ENCODE measurements at places on chromosomes 16 and 17. TPM values are rescaled to one million over a fixed set of nuclear protein-coding genes. Genes with fewer than 3 reads are reported as not detected.

- H3K4me1 ChIP-seq = peaks cover 16% of the 10 kb centered on the region
- H3K27me3 ChIP-seq = no peaks in the 10 kb centered on the region
- H3K27ac ChIP-seq = no peak overlapping the region
- H3K36me3 ChIP-seq = no peaks in the 10 kb centered on the region
These were observed 988 bp upstream of the IL21R start for GRCh38 chr16:27400751-27401620.

DNA sequence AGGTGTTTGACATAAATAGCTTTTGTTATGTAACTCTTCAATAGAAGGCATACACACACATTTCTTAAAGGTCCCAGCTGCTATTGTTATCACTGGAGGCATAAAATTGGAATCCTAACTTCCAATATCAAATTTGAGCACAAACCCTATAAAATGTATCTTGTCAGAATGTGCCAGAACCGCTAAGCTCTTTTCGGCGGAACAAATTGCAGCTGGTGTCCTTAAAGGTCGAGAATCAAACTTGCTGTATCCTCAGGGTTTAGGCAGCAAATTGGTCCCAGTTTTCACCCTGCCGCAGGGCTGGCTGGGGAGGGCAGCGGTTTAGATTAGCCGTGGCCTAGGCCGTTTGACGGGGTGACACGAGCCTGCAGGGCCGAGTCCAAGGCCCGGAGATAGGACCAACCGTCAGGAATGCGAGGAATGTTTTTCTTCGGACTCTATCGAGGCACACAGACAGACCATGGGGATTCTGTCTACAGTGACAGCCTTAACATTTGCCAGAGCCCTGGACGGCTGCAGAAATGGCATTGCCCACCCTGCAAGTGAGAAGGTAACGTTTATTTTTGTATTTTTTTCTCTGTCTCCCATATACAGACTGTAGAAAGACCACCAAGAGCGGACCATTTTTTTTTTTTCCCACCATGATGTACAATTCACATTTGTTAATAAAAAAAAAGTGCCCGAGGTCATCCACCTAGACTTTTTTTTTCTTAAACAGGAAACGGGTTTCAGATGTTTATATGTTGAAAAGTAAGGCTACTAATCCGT, 297.1 kb downstream of the IRF8 start:
- no peak overlapping the region for H3K4me3 ChIP-seq
- no peaks in the 10 kb centered on the region for H3K36me3 ChIP-seq
- H3K4me1 ChIP-seq = peaks cover 58% of the 10 kb centered on the region
- peak; percentile 58 for DNase-seq
- H3K27me3 ChIP-seq = peaks cover 2% of the 10 kb centered on the region

GRCh38 chr17:56656701-56657327, 63.3 kb downstream of the NOG start:
- DNase-seq = no peak
- no peak overlapping the region for H3K27ac ChIP-seq
- no peaks in the 10 kb centered on the region for H3K36me3 ChIP-seq
- peaks cover 8% of the 10 kb centered on the region for H3K4me1 ChIP-seq
- no peak overlapping the region for H3K4me3 ChIP-seq

DNA sequence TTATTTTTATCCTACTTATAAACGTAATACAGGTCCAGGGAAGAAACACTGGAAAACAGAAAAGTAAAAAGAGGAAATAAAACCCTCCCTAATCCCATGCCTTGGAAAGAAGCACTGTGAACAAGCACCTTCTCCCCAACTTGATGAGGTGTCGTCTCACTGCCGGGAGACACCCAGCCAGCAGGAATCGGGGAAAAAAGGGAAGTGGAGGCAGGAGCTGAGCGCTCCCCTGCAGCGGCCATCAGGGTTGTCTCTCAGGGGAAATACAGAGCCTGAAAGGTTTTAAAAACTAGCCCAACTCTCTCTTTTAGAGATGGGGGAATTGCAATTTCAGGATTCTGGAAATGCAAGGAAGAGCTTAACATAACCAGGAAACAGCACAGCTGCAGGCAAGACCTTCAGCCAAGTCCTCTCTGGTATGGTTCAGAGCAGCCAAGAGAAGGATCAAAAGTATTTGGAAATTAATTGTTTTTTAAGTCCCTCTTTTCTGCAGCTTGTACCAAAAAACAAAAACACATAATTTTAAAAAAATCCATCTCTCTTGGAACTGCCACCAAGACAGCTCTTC, 96.3 kb upstream of the RCVRN start:
- H3K4me3 ChIP-seq = no peak overlapping the region
- H3K27ac ChIP-seq = no peak overlapping the region
- peaks cover 9% of the 10 kb centered on the region for H3K4me1 ChIP-seq
- H3K27me3 ChIP-seq = no peaks in the 10 kb centered on the region
- no peak for DNase-seq

- no peak overlapping the region for H3K4me3 ChIP-seq
- no peak for DNase-seq
- no peaks in the 10 kb centered on the region for H3K36me3 ChIP-seq
- H3K4me1 ChIP-seq = peaks cover 29% of the 10 kb centered on the region
- peaks cover 96% of the 10 kb centered on the region for H3K27me3 ChIP-seq
These were observed 14.0 kb downstream of the TBX4 start for GRCh38 chr17:61466246-61466645.

DNA sequence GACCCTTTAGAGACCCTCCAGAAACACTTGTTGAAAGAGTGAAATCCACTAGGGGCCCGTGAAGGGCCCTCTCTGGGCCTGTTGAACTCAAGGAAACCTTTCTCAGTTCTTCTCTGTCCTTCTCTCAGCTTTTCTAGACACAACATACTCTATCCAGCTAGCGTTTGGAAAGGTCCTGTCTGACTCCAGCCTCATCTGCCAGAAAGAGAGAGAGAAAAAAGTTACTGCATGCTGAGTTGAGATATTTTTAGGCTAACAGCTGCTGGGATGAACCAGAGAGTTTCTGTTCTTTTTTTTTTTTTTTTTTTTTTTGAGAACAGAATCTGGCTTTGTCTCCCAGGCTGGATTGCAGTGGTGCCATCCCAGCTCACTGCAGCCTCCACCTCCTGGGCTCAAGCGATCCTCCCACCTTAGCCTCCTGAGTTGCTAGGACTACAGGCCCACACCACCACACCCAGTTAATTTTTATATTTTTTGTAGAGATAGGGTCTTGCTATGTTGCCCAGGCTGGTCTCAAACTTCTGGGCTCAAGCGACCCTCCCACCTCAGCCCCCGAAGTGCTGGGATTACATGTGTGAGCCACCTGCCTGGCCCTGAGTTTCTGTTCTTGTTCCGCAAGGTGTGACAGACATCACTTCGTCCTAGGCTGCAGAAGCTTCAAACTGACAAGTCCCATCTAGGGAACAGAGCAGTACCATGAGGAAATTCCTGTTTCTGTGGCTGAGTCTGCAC, 14.9 kb upstream of the TEX2 start:
- H3K4me1 ChIP-seq = no peaks in the 10 kb centered on the region
- no peaks in the 10 kb centered on the region for H3K36me3 ChIP-seq
- no peaks in the 10 kb centered on the region for H3K27me3 ChIP-seq
- H3K4me3 ChIP-seq = no peak overlapping the region

GRCh38 chr17:68854452-68854851, 100.7 kb downstream of the ABCA8 start:
- no peak for DNase-seq
- H3K4me1 ChIP-seq = peaks cover 6% of the 10 kb centered on the region
- H3K27ac ChIP-seq = no peak overlapping the region
- H3K4me3 ChIP-seq = no peak overlapping the region
- H3K36me3 ChIP-seq = peaks cover 4% of the 10 kb centered on the region

GRCh38 chr16:81873843-81874752, 95.0 kb downstream of the PLCG2 start:
- H3K27me3 ChIP-seq = no peaks in the 10 kb centered on the region
- no peaks in the 10 kb centered on the region for H3K36me3 ChIP-seq
- DNase-seq = peak; percentile 77
- H3K4me3 ChIP-seq = no peak overlapping the region
- H3K4me1 ChIP-seq = peaks cover 25% of the 10 kb centered on the region
- peak overlapping the region; percentile 30 for H3K27ac ChIP-seq

DNA sequence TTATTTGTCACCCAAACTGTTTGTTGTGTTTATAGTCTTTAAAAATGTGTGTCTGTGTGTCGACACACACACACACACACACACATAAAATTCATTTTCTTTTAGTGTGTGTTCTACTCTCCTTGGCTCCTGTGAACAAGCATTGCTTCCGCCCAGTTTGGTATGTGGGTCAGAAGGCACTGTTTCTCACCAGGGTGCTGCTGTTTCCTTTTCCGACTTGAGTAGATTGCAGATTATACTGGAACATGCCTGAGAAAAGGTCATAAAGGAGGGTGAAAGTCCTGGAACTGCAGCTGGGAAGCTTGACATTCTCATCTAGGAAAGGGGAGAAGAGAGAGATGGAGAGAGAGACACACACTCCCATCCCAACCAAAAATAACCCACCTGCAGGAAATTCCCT, 330.3 kb downstream of the BCAS3 start:
- H3K4me3 ChIP-seq = no peak overlapping the region
- H3K27me3 ChIP-seq = no peaks in the 10 kb centered on the region
- peak overlapping the region; percentile 63 for H3K27ac ChIP-seq
- peaks cover 23% of the 10 kb centered on the region for H3K4me1 ChIP-seq
- no peak for DNase-seq

DNA sequence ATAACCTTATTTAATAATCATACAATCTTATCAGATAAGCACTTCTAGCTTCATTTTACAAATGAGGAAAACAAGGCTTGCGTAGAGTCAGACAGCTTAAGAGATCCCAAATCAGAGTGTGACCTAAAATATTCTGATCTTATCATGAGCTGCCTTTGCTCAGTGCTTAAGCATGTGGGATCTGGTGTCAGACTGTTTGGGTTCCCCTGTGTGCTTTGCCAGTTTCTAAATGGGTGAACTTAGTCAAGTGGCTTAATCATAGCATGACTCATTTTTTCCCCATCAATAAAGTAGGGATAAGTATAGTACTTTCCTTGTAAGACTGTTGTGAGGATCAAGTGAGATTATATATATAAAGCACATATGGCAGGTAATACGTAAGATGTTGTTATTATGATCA, 612.6 kb upstream of the C16orf82 start:
- H3K36me3 ChIP-seq = no peaks in the 10 kb centered on the region
- peaks cover 3% of the 10 kb centered on the region for H3K4me1 ChIP-seq

DNA sequence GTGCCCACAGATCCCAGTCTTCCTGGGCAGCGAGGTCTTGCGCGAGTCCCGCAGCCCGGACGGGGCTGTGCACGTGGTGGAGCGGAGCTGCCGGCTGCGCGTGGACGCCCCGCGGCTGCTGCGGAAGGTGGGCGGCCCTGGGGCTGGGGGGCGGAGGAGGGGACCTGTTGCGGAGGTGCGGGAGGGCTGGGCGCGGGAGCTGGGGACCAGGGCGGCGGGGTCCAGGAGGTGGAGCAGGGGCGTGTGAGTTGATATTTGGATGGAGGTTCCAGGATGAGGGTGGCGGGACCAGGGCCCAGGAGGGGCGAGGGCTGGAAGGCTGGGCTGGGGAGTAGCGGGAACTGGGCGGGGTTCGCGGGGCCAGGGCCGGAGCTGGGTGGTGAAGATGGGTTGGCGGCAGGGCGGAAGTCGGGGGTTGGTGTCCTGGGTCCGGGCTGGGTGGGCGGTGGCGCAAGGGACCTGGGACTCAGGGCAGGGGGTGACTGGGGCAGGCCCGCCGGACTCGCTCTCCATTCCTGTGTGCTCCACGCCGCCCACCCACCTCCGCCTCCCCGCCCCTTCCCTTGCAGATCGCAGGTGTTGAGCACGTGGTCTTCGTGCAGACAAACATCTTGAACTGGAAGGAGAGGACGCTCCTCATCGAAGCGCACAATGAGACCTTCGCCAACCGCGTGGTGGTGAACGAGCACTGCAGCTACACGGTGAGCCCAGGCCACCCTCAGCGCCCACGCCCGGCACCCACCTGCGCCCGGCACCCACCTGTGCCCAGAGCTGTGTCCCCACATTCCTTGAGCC, 29.6 kb downstream of the SEC14L5 start:
- peak overlapping the region; percentile 58 for H3K4me3 ChIP-seq
- H3K27ac ChIP-seq = no peak overlapping the region
- H3K36me3 ChIP-seq = no peaks in the 10 kb centered on the region
- H3K27me3 ChIP-seq = peaks cover 41% of the 10 kb centered on the region
- H3K4me1 ChIP-seq = no peaks in the 10 kb centered on the region

- H3K4me3 ChIP-seq = no peak overlapping the region
- H3K27me3 ChIP-seq = no peaks in the 10 kb centered on the region
- peaks cover 34% of the 10 kb centered on the region for H3K36me3 ChIP-seq
- peaks cover 32% of the 10 kb centered on the region for H3K4me1 ChIP-seq
- DNase-seq = no peak
These were observed 19.8 kb downstream of the SREBF1 start for GRCh38 chr17:17816831-17817551.

DNA sequence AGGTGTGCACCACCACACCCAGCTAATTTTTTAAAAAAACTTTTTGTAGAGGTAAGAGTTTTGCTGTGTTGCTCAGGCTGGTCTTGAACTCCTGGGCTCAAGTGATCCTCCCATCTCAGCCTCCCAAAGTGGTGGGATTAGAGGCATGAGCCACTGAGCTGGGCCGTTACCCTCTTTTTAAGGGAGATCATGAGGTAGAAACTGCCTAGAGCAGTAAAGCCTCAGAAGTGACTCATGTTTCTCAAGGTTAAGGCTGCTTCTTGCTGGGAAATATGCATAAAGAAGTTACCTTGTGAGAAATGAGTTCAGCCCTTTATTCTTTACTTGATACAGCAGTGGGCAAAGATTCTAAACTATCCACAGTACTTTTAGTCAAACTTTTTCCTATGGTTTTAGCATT, 38.2 kb downstream of the GRB2 start:
- peaks cover 75% of the 10 kb centered on the region for H3K4me1 ChIP-seq
- H3K27ac ChIP-seq = peak overlapping the region; percentile 21
- no peak overlapping the region for H3K4me3 ChIP-seq
- no peaks in the 10 kb centered on the region for H3K36me3 ChIP-seq
- no peak for DNase-seq

- H3K4me3 ChIP-seq = no peak overlapping the region
- H3K27me3 ChIP-seq = no peaks in the 10 kb centered on the region
- no peak for DNase-seq
- H3K36me3 ChIP-seq = peaks cover 64% of the 10 kb centered on the region
- no peaks in the 10 kb centered on the region for H3K4me1 ChIP-seq
These were observed 22.1 kb downstream of the NME2 start for GRCh38 chr17:51188271-51188833.

GRCh38 chr17:72476575-72476986, 355.8 kb downstream of the SOX9 start:
- 0 out of 2 replicates have a peak, but pooled peaks cover 3% of the 10 kb centered on the region for H3K27me3 ChIP-seq
- H3K27ac ChIP-seq = peak overlapping the region; percentile 99
- no peaks in the 10 kb centered on the region for H3K36me3 ChIP-seq
- H3K4me3 ChIP-seq = peak overlapping the region; percentile 50

- H3K27ac ChIP-seq = peak overlapping the region; percentile 69
- H3K27me3 ChIP-seq = no peaks in the 10 kb centered on the region
- H3K4me1 ChIP-seq = peaks cover 22% of the 10 kb centered on the region
- no peak overlapping the region for H3K4me3 ChIP-seq
These were observed 161.0 kb downstream of the FTO start for GRCh38 chr16:53864819-53865493.

The NT5C3B gene
- 58.1 TPM for total RNA-seq

The PPY gene
- not detected for total RNA-seq

The CCDC154 gene
- 1.2 TPM for total RNA-seq

The ESRP2 gene
- total RNA-seq = 55.0 TPM

The ITGB4 gene
- 10.6 TPM for total RNA-seq

The DPEP2NB gene
- total RNA-seq = not detected

The CPHXL2 gene
- total RNA-seq = not detected

The RHBDL3 gene
- 11.6 TPM for total RNA-seq

The PDILT gene
- total RNA-seq = not detected

The TMC8 gene
- 3.1 TPM for total RNA-seq

The TLCD3B gene
- total RNA-seq = 30.3 TPM

The SPATA32 gene
- 0.15 TPM for total RNA-seq

Measured in WTC11 (cell line).